ENCODE measurements at places on chromosomes 6 and 20. TPM values are rescaled to one million over a fixed set of nuclear protein-coding genes. Genes with fewer than 3 reads are reported as not detected.

The MUCL3 gene
- total RNA-seq = not detected

The ADTRP gene
- 0.22 TPM for total RNA-seq

The KHDC1 gene
- total RNA-seq = 2.3 TPM

The TRAM2 gene
- 20.3 TPM for total RNA-seq

The MPIG6B gene
- total RNA-seq = 0.09 TPM

The SLC44A4 gene
- total RNA-seq = 0.18 TPM

The CASS4 gene
- 5.5 TPM for total RNA-seq

The TUBB2B gene
- 63.7 TPM for total RNA-seq

The C6orf132 gene
- total RNA-seq = 0.53 TPM

The CENPW gene
- 10.0 TPM for total RNA-seq

The NR2E1 gene
- not detected for total RNA-seq

The DUSP15 gene
- 1.6 TPM for total RNA-seq

The PSORS1C2 gene
- not detected for total RNA-seq

The DOK5 gene
- 15.9 TPM for total RNA-seq

The CPNE5 gene
- total RNA-seq = 4.9 TPM

The AVP gene
- total RNA-seq = 0.18 TPM
